ENCODE measurements at places on chromosomes 7 and 10. TPM values are rescaled to one million over a fixed set of nuclear protein-coding genes. Genes with fewer than 3 reads are reported as not detected.

DNA sequence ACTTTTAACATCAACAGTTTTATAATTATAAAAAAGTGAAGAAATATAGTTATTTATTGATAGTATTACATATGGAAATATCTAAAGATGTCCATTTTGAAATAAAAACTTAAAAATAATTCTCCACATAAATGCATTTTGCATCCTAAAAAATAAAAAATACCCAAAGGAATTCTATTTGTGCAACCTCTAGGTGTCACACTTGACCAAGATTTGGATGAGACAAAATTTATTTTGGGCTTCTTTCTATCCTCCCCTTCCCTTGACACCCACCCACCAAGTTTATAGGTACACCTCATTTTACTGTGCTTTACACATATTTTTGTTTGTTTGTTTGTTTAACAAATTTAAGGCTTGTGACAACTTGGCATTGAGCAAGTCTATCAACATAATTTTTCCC, 3.3 kb upstream of the THSD7A start:
- no peak for DNase-seq

DNA sequence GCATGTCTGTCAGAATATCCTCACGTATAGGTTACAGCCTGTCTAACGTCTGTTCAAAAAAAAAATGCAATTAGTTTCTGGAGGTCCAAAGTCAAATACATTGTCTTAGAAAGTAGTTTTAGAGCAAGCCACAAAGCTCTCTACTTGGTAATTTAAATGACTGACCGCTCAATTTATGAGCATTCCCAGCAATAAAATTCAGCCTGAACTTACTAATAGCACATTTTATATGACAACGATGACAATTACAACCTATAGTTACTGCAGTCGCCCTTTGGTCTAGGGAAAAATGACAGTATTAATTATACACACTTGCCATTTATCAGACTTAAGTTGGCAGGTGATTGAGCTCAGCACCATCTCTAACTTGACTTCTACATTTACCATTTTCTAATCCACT, 425.8 kb upstream of the STEAP1 start:
- DNase-seq = no peak

- DNase-seq = no peak
Measured at GRCh38 chr10:112755446-112756234, 194.4 kb upstream of the TCF7L2 start.

ZNF804B gene
- total RNA-seq = not detected

EBF3 gene
- total RNA-seq = 35.4 TPM

TTYH3 gene
- 29.0 TPM for total RNA-seq

IFIT3 gene
- 43.8 TPM for total RNA-seq

GNAI1 gene
- 42.1 TPM for total RNA-seq

CCZ1 gene
- 76.6 TPM for total RNA-seq

All from osteoblast (primary cell).